ENCODE measurements at places on chromosomes 16 and 17. TPM values are rescaled to one million over a fixed set of nuclear protein-coding genes. Genes with fewer than 3 reads are reported as not detected.

DNA sequence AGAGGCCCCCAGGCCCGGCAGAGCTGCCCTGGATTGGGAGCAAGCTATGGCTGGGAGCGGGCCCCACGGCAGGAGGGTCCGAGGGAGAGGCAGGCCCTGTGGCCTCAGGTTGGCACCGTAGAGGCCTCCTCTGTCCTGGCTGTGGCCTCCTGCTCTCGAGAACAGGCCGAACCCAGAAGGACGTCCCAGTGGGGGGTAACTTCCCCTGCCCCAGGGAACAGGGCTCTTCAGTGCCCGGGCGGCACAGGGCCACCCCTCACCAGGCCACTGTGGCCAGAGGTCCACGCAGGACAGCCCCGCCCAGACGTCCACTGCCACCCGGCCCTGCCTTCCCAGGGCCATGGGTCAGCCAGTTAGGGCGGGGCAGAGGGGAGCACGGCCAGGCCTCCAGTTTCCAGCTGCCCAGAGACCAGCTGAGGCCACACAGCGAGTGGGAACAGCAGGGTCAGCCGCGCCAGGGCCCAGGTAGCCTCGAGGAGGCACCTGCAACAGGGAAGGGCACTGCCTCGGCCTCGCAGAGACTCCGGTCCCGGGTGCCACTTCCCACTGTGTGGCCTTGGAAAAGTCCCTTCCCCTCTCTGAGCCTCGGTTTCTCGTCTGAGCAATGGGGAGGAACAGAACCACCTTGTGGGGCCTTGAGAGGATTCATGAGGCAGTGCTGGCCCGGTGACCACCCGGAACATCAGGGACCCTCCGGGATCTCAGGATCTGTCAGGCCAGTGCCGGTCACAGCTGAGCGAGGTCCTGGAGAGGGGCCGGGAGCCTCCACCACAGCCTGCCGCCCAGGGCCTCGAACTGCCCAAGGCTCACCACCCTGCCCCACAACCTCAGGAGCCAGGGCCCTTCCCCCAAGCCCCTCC lies 32.0 kb downstream of the ZNF469 start:
- no peak for DNase-seq

DNA sequence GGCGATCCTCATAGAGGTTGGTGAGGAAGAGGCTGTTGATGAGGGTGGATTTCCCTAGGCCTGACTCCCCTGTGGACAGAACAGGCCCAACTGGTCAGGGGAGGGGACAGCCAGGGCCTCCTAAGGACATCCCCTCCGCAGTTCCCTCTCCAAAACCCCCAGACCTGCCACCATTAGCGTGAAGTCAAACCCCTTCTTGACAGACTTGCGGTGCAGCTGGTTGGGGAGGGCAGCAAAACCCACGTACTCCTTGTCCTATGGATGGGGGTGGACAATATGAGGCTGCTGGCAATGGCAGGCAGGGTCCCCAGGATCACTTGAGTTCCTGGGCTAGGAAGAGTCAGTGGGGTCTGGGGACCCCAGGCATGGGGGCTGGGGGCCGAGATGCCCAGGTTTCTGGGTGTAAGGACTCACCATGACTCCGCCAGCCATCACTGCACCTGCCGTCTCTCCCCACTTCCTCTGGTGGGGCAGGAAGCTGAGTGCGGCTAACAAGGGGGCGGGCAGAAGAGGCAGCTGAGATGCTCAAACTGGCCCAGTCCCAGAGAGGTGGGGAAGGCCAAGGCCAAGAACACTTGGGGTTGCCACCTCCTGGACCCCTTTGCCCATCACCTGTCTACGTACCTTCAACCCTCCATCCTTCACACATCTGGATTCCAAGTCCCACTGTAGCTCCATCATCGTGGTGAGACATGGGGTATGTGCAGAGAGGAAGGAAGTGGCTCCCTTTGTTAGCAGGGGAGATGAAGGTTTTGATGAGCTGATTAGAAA lies at the start of gene SEPTIN1:
SEPTIN1 (minus strand) TSS at position 451 of the 771 bp plus-strand sequence; CDS start at position 432, 19 bp downstream.
- peak; percentile 72 for DNase-seq

- no peak for DNase-seq
Observed at GRCh38 chr16:79301051-79301450, 299.5 kb downstream of the MAF start.

DNA sequence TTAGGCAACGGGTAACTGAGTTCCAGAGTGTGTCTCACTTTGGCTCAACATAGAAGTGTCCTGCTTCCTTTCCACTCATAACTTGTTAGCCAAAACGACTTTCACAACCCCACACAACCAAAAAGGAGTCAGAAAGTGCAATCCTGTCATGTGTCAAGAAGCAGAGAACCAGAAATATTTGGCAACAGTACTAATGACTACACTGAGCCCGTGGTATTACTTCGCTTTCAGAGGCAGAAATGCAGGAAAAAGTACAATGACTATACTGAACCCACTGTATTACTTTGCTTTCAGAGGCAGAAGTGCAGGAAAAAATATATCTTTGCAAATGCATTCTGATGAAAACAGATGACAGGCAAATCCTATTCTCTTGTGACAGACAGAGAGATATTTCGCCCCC lies 484.6 kb downstream of the KIF2B start:
- no peak for DNase-seq

GRCh38 chr17:73452009-73452408 lies 140.2 kb upstream of the CDC42EP4 start:
- DNase-seq = no peak

GRCh38 chr17:68418876-68419275 lies 38.4 kb downstream of the WIPI1 start:
- no peak for DNase-seq

- DNase-seq = no peak
Observed at GRCh38 chr16:65392806-65393565, 271.1 kb upstream of the CDH11 start.

DNA sequence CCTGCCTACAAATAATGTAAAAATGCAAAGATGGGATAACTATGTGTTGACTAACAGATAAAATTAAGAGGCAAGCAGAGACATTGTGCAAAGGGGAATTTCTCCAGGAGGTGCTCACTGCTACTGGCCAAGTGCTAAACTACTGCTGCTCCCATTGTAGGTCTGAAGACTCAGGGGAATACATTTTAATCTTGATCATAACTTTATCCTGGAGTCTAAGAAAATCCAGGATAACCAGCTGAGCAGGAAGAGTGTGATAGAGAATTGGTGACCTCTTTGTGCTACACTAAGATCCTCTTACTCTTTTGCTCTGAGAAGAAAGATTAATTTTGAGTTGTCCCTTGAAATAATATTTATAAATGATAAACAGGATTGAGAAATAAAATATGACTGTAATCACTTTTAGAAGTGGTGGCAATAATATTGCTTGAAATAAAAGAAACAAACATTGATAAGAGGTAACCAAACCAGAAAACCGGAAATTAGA lies 5.9 kb downstream of the RNF43 start:
- no peak for DNase-seq

DNA sequence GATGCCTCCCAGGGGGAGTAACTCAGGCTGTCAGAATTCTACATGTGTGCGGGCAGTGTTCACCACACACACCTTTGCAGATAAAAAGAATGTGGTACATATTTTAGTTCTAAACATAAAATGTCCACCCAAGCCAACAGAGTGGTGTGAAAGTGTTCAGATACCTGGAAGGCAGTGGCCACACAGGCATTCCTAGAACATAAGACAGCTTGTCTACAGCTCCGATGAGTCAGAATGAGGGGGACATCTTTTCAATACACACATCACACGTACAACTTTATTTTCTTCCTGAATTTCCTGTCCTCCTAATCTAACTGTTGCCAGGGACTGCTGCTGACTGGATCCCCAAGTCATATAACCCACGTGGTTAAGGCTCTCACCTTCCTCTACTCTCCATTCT lies 142.3 kb downstream of the ZFHX3 start:
- DNase-seq = no peak

DNA sequence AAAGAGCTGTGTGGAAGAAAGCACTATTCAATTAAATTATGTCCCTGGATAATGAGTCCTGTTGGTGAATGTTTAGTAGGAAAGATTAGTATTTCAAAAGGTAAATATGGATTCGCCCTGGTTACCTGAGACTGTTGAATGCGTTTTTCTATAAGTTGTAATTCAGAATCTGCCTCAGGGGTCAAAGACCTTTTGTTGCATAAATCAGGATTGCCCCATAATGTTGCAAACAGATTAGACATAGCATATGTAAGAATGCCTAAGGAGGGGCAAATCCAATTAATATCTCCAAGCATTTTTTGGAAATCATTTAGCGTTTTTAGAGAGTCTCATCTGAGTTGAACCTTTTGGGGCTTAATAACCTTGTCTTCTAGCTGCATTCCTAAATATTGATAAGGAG lies 70.1 kb upstream of the ARL4D start:
- DNase-seq = no peak

DNA sequence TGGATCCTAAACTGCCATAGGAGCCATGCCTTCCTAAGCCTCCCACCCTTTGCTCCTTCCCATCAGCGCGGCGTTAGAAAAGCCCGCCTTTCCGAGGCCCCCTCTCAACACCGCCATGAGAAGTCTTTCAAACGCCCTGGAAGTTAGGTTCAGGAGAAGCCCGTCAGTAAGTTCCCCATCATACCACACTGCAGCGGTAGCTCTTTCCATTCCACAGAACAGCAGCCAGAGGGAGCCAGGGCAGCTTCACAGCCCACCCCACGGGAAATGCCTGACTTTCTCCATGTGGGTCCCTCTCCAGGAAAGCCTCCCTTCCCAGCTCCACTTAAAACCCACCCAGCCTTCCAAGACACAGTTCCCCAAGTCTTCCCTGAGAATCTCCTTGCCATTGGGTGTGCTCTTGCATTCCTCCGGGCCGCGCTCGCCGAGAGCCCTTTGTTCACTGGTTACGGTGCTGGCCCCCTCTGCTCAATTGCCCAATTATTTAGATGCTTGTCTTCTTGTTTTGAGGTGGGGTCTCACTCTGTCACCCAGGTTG lies 28.7 kb downstream of the KIAA0513 start:
- DNase-seq = no peak

- no peak for DNase-seq
Observed at GRCh38 chr16:2516391-2517240, 2.9 kb downstream of the ATP6V0C start.

- no peak for DNase-seq
Observed at GRCh38 chr17:5677620-5678019, 93.3 kb upstream of the NLRP1 start.

DNA sequence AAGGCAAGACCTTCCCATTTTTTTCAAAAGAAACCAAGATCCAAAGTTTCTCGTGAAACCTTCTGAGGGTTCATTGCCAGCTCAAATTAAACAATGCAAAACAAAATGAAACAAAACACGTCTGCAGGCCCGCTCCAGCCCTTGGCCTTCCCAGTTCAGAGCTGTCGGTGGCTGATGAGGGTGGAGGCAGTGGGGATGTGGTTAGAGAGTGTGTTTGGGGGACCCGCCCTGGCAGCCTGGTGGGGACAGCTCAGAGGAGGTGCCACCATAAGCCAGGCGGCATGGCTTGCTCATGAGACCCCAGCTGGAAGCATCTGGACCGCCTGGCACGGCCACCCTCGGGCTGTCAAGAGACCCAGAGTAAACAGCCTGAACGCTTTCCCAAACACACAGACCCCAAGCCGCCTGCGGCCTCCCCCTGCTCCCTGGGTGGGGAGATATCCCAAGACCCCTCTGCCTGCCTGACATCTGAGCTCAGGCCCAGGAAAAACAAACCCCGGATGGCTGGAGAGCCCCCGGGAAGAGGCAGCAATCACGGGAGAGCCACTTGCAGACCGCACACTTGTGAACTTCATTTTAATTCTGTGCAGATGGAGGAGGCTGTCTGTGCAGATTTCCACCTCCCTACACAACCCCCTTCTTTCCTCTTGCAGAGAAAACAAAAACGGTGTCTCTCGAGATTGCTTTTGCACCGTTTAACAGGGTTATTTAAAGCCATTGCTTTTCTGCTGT lies 35.4 kb upstream of the LITAF start:
- DNase-seq = peak; percentile 50

- DNase-seq = no peak
Observed at GRCh38 chr17:61749823-61750404, 113.4 kb downstream of the BRIP1 start.

- DNase-seq = no peak
Observed at GRCh38 chr16:67749436-67750078, 30.4 kb upstream of the GFOD2 start.

DNA sequence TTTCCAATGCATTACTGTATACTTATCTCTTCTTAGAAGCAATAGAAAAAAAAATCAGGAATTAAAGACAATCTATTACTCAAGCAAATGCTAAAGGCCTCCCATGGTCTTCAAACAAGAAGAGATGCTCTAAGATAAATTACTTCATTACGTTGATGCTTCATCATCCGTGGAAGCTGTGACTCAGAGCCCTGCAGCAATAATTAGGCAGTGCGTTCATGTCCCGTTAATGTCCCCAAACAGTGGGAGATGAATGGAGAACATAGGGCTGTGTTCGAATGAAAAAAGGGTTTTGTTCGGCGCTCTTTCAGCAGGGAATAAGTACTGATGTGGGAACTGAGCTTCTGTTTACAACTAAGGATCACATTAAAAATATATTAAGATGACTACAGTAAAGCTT lies 15.9 kb upstream of the PDXDC1 start:
- no peak for DNase-seq

DNA sequence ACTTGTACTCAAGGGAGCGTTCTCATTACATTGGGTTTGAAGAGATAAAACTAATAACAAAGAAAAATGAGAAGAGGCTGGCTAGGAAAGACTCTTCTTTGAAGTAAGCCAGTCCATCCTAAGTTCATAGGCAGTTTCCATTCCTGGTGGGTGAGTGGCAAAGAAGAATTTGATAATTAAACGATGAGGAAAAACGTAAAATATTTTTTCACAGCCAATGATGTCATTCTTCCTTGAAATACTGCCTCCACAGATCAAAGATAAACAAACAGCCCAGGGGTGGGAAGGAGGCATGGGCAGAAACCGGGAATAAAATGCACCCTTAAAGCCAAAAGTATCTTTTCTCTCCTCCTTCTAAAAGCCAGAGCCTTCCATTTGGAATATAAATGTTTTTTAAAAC lies 346.6 kb downstream of the PMP22 start:
- DNase-seq = no peak

The TOX3 gene
- not detected for polyA plus RNA-seq

The HBA1 gene
- 47.4 TPM for polyA plus RNA-seq

The DBF4B gene
- 0.45 TPM for polyA plus RNA-seq

The CRISPLD2 gene
- not detected for polyA plus RNA-seq

The TEN1 gene
- polyA plus RNA-seq = 30.3 TPM

Measured in naive B cell (primary cell).